EL (cell line): ENCODE measurements at places on chromosomes 3 and 15.
A peak's percentile ranks its signal among the peaks of the same experiment; 100 is the strongest.

DNA sequence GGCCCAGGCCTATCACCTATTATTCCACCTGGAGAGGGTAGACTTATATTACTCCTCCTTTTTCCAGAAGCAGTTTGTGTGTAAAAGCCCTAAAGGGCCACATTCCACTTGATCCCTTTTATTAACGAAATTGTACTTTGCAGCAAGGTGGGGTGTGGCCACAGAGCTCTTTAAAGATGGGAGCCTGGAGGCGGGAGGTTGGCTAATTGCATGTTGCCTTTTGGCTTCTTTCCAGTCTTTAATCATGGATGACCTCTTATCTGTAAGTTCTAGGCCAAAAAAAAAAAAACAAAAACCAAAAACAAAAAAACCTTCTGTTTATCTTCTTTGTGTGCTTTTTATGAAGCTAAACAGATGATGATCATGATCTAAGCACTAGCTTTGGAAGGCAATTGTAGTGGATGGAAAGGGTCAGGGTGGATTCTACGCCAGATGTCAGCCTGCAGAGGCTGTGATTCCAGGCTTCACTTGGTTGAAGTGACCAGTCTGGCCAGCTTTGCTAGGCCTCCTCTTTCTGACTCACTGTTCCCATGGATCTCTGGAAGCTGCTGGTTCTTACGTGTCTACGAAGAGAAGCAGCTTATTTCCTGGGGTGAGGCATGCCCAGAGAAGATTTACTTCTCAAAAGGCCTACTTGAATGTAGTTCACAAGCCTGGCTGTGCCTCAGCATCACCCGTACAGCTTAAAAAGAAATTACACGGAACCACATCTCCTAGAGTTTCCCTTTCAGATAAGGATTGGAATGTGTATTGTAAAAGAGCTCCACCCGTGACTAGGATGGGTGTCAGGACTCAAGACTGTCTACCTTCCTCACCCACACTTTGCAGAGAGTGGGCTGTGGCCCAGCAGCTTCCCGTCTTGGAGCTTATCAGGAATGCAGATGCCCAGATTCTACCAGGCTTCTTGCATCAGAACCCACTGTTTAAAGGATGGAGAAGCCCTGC is 330.9 kb upstream of the C2CD4B start:
- peak; percentile 87 for DNase-seq

DNA sequence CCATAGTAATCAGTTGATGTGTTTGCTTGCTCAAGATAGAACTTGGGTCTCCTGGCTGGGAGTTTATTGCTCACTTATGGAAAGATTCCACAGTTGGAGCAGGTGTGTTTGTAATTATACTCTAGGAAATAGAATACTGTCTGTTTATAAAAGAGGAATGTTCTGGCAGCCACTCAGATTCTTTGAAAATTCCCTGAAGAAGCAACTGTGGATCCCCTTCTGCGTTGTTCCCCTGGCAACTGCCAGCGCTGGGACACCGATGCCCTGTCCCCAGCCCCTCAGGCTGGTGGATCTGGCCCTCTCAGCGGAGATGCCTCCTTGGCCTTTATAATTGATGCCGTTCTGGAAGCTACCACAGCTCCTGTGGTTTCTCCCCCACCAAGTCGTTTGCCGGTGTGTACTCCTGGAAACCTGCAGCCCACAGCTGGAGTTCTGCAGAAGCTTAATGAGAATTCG is 225.9 kb downstream of the ITPR1 start:
- DNase-seq: no peak

DNA sequence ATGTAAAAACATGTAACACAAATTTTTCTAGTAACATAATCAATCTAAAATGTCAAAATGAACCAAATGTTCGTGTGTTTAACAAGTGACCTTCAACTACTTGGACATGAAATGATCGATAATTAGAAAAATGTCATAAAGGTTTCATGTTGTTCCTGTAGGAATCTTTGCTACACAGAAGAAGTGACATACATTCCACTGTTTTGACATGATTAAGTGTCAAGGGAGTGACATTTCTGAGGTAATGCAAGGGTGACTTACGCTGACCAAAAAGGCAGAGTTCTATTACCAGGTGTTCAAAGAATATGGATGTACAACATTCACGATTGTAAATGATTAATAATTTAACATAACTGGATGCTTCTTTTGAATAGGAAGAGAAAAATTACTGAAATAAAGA is 131.1 kb upstream of the ROBO1 start:
- no peak for DNase-seq

DNA sequence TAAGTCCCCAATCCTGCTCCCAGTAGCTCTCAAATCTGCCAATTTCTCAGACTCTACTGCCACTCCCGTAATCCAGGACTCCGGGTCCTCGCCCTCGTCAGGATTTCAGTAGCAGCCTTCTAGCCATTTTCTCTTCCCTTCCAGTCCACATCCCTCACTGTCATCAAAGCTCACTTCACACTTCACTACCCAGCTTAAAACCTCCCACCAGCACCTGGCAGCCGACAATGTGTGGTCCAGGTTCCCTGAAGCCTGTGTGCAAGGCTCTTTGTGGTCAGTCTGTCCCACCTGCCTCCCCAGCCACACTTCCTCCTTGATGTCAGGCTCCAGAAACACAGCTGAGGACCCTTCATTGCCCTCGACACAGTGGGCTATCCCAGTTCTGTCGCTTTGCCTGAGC is 304.5 kb upstream of the ROPN1 start:
- no peak for DNase-seq

GRCh38 chr3:195794708-195795107 is 17.0 kb downstream of the MUC4 start:
- no peak for DNase-seq

GRCh38 chr15:38695249-38696108 is 130.9 kb upstream of the RASGRP1 start:
- DNase-seq: no peak
